Progenitor cell of endocrine pancreas (in vitro differentiated cells): ENCODE measurements at places on chromosomes 3 and 15.

DNA sequence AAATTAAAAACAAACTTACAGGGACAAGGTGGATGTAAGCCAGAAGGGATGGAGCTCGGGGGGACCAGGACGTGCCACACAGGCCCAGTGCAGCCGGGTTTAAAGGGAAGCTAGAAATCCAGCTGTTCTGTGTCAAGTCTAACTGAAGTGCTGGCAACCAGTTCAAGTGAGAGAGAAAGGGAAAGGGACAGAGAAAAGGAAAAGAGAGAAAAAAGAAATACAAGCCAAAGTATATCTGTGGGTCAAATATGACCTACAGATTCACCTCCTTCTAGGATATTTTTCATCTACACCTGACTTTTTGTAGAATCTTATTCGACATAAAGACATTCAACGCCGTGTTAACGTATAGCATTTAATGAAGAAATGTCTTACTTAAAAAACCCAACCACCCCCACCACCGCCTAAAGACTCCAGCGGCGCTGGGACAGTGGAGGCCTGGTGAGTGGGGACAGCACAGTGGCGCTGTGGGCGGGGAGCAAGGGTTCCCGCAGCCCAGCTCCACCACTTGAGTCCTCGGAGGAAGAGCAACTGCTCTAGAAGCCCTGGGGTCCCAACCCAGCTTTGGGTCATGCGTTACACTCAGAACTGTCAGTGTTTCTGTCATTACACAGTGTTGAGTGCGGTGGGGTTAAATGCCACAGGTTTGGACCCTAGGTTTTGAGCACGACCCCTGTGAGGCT is 62.3 kb downstream of the CHSY1 start:
- no peak for DNase-seq
- H3K27me3 ChIP-seq, result no peaks in the 10 kb centered on the region
- H3K4me3 ChIP-seq, result no peak overlapping the region
- H3K36me3 ChIP-seq, result no peaks in the 10 kb centered on the region
- peaks cover 54% of the 10 kb centered on the region for H3K4me1 ChIP-seq
- H3K27ac ChIP-seq, result peak overlapping the region; percentile 10

DNA sequence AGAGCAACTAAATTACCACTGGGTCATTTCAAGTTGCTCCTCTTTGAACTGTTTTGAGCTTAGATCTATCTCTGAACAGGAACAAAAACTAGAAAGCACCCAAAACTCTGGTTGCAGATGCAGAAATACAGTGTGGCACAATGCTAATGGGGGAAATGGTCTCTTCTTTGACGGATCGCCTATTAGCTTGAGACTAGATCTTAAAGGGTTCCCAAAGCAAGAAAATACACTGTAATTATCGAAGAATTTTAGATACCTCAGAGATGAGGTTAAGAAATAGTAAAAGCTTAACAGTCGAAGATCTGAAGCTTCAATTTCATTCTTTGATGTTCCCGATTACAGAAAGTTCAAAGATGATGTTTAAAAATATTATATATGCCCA is 818 bp downstream of the PPP1R2 start:
- peaks cover 32% of the 10 kb centered on the region for H3K27me3 ChIP-seq
- no peak for DNase-seq
- peak overlapping the region; percentile 48 for H3K27ac ChIP-seq
- H3K36me3 ChIP-seq, result no peaks in the 10 kb centered on the region
- peaks cover 17% of the 10 kb centered on the region for H3K4me1 ChIP-seq

DNA sequence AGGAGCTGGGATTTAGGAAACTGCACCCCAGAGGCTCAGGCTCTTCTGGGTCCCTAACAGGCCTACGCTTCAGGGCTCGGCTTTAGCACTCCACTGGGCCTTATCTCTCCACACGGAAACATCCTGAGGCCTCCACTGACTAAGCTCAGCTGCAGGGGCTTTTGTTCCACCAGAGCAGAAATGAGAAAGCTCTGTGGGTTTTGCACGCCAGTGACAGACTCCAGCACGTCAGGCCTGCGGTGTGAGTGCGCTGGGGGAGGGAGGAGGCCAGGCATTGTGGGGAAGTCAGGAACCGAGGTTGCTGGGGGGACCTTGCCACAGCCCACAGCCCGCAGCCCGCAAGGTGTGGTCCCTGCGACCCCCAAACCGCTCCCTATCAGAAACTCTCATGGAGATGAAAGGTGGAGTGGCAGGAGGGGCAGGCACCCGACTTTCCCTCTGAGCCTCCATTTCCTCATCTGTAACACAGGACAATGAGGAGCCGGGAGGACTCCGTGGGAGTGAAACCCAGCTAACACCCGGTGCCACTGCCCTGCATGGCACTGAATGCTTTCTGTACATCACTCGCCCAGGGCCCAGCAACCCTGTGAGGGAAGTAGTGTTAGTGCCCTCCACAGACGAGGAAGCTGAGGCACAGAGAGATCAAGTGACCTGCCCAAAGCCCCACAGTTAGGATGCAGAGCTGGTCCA is 106.5 kb downstream of the TPRA1 start:
- H3K27me3 ChIP-seq, result peaks cover 10% of the 10 kb centered on the region
- no peak overlapping the region for H3K27ac ChIP-seq
- DNase-seq, result peak; percentile 7
- H3K36me3 ChIP-seq, result no peaks in the 10 kb centered on the region

GRCh38 chr3:143349455-143349854 is 229.9 kb downstream of the CHST2 start:
- no peak for DNase-seq
- no peaks in the 10 kb centered on the region for H3K36me3 ChIP-seq
- H3K4me3 ChIP-seq, result no peak overlapping the region
- H3K4me1 ChIP-seq, result peaks cover 15% of the 10 kb centered on the region

GRCh38 chr3:186844908-186845307 is 2.4 kb downstream of the ADIPOQ start:
- no peak overlapping the region for H3K4me3 ChIP-seq
- H3K27me3 ChIP-seq, result peaks cover 14% of the 10 kb centered on the region
- no peak for DNase-seq
- no peaks in the 10 kb centered on the region for H3K36me3 ChIP-seq

GRCh38 chr3:63674586-63674985 is 22.1 kb downstream of the SNTN start:
- no peak overlapping the region for H3K27ac ChIP-seq
- no peaks in the 10 kb centered on the region for H3K36me3 ChIP-seq
- no peaks in the 10 kb centered on the region for H3K4me1 ChIP-seq
- H3K27me3 ChIP-seq, result no peaks in the 10 kb centered on the region
- no peak overlapping the region for H3K4me3 ChIP-seq

GRCh38 chr15:63463036-63463435 is 41.4 kb upstream of the USP3 start:
- H3K36me3 ChIP-seq, result peaks cover 2% of the 10 kb centered on the region
- no peak overlapping the region for H3K27ac ChIP-seq
- H3K27me3 ChIP-seq, result peaks cover 37% of the 10 kb centered on the region
- no peak overlapping the region for H3K4me3 ChIP-seq

GRCh38 chr15:77111789-77112188 is 40.9 kb upstream of the TSPAN3 start:
- no peak for DNase-seq
- no peak overlapping the region for H3K4me3 ChIP-seq
- peaks cover 2% of the 10 kb centered on the region for H3K4me1 ChIP-seq
- no peaks in the 10 kb centered on the region for H3K27me3 ChIP-seq

GRCh38 chr15:65867244-65867643 is 2.0 kb upstream of the RAB11A start:
- no peak for DNase-seq
- no peak overlapping the region for H3K4me3 ChIP-seq
- peaks cover 8% of the 10 kb centered on the region for H3K4me1 ChIP-seq

- H3K4me1 ChIP-seq, result peaks cover 3% of the 10 kb centered on the region
- H3K27me3 ChIP-seq, result no peaks in the 10 kb centered on the region
- H3K4me3 ChIP-seq, result no peak overlapping the region
Observed at GRCh38 chr3:146594843-146595482, 10.2 kb downstream of the PLSCR5 start.

GRCh38 chr3:140530603-140531002 is 147.3 kb upstream of the TRIM42 start:
- no peak for DNase-seq
- H3K4me3 ChIP-seq, result no peak overlapping the region
- H3K36me3 ChIP-seq, result no peaks in the 10 kb centered on the region

GRCh38 chr15:74050556-74051234 is 31.7 kb downstream of the GOLGA6A start:
- no peak overlapping the region for H3K4me3 ChIP-seq
- H3K4me1 ChIP-seq, result no peaks in the 10 kb centered on the region
- no peaks in the 10 kb centered on the region for H3K36me3 ChIP-seq
- H3K27ac ChIP-seq, result no peak overlapping the region

DNA sequence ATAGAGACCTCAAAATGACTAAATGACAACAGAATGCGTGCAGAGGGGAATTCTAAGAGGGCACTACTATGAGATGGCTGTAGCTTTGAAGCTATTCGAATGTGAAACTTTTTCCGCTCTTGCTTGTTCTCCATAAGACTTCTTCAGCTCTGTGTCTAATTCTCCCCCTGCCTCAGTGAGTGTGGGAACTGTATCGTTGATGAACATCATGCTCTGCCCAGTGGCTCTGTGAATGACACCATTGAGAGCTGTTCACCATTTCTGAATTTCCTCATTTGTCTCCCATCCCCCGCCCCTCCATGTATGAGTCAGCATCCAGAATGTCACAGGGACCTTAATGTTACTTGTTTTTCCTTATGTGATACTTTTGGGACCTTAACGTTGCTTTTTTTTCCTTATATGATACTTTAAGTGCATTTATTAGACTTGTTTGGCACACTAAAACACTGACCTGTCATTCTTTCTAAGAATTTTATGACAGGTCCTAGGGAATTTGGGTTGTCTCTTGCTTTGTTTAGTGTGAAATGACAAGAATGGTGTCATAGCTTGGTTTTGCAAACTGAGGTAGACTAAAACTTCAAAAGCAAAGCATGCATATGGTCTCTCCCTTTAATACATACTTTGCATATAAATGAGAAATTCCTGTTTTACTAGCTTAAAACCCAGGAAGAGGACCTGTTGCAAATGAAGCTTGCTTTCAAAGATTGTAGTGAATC is 99.6 kb downstream of the FNDC3B start:
- H3K4me1 ChIP-seq, result peaks cover 58% of the 10 kb centered on the region
- peak overlapping the region; percentile 92 for H3K27ac ChIP-seq
- DNase-seq, result no peak
- H3K4me3 ChIP-seq, result no peak overlapping the region
- H3K36me3 ChIP-seq, result peaks cover 14% of the 10 kb centered on the region
